ENCODE measurements at places on chromosomes 11 and 22. TPM values are rescaled to one million over a fixed set of nuclear protein-coding genes. Genes with fewer than 3 reads are reported as not detected.

DNA sequence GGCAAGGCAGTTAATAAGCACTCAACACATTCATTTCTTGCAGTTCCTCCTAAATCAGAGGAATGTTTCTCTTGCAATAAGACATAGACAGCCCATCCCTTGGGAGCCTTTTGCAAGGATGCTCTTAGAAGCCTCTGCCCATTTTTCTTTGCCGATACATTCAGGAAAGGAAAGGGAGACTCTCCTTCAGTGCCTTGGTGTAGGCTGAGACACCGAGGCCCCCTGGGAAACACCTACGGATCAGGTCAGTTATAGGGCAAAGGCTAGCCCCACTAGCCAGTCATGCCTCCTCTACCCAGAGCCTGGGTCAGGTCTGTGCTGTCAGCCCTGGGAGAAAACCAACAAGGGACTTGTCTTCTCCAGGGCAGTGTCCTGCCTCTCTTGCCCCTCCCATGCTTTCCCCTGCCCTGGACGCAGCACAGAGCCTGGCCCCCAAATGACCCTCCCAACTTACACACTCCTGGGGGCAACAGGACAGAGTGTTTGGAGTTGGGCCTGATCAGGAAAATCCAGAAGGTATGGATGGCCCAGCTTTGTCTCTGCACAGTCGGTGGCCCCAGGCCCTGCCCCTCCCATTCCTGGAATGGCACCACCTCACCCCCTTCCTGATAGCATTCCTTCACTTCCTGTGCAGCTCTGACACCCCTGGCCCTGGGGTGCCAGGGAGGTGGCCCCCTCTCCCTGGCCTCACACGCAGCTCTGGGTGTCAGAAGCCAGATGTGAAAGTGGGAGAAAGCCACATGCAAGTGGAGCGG, 18.3 kb downstream of the ANKK1 start:
- DNase-seq = no peak

DNA sequence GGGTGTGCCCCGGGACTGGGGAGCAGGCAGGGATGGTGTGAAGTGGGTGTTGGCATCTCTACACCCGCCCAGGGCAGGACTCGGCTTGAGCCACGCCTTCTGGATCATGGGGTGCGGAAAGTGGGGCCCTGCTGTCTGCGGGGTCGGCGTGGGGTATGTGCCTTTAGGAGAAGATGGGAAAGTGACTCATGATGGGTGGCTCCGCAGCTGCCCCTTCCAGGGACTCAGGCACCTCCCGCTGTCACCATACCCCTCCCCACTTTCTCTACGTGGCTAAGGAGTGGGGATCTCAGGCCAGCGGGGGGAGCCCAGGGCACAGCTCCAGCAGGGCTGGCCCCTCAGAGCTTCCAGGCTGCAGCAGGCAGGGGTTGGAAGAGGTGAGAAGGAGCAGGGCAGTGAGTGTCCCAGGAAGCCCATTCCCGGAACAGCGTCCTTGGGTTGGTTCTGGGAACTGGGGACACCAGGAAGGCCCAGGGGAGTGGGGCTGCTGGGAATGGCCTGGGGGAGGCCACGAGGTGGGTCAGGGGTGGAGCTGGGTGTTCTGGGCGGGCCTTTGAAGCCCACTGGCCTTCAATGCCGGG, 102.9 kb upstream of the FGF3 start:
- no peak for DNase-seq

The OR52H1 gene
- total RNA-seq = 0.79 TPM

The PHLDA2 gene
- total RNA-seq = 8.2 TPM

GRCh38 chr11:127898422-127899365, 688.7 kb downstream of the ETS1 start:
- DNase-seq = no peak

The SLC1A2 gene
- total RNA-seq = 0.27 TPM
